ENCODE measurements at places on chromosomes 11 and 22. TPM values are rescaled to one million over a fixed set of nuclear protein-coding genes. Genes with fewer than 3 reads are reported as not detected.

- H3K36me3 ChIP-seq: peaks cover 14% of the 10 kb centered on the region
- H3K27me3 ChIP-seq: no peaks in the 10 kb centered on the region
- DNase-seq: no peak
- no peak overlapping the region for H3K27ac ChIP-seq
- H3K4me1 ChIP-seq: peaks cover 24% of the 10 kb centered on the region
Measured at GRCh38 chr11:66846671-66847091, 3.4 kb downstream of the RCE1 start.

DNA sequence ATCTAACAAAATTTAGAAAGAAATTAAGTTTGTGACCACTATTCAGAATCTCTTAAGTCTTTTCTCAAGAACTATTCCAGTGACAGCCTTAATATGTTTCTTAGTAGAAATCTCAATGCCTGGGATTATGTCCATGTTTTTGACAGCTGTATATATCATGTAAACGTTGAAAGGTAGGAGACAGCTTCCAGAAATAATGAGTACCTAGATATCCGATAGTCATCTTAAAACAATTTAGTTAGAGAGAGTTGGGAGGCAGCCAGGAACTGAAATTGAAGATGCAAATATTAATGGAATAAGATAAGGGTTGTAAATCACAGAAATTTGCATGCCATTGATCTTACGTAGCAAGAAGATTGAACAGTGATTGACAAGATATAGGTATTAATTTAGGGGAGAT, 955.2 kb downstream of the JRKL start:
- H3K36me3 ChIP-seq: no peaks in the 10 kb centered on the region
- no peak for DNase-seq
- H3K4me3 ChIP-seq: no peak overlapping the region
- H3K4me1 ChIP-seq: no peaks in the 10 kb centered on the region
- no peaks in the 10 kb centered on the region for H3K27me3 ChIP-seq

- H3K36me3 ChIP-seq: peaks cover 3% of the 10 kb centered on the region
- no peak overlapping the region for H3K4me3 ChIP-seq
- no peak overlapping the region for H3K27ac ChIP-seq
- DNase-seq: no peak
Measured at GRCh38 chr22:32721328-32722180, 80.0 kb upstream of the TIMP3 start.

DNA sequence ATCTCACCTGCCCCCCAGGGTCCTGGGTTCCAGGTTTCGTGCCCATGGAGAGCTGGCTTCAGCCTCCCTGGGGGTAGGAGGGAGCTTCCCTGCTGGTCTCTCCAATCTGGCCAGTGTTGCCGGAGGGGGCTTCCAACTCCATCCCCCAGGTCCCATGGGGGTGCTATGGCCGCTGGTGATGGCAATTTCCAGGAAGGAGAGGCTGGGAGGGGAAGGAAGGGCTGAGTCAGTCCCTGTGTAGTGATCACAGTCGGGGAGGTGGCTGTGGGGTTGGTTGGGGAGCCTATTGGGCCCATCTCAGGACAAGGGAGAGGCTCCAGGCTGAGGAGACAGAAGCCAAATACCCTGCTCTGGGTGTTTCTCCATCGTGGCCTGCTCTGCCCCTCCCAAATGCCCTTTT, 5.7 kb upstream of the CDC42EP2 start:
- peaks cover 2% of the 10 kb centered on the region for H3K36me3 ChIP-seq
- no peak for DNase-seq
- no peaks in the 10 kb centered on the region for H3K4me1 ChIP-seq
- H3K27me3 ChIP-seq: peaks cover 4% of the 10 kb centered on the region
- H3K27ac ChIP-seq: no peak overlapping the region

DNA sequence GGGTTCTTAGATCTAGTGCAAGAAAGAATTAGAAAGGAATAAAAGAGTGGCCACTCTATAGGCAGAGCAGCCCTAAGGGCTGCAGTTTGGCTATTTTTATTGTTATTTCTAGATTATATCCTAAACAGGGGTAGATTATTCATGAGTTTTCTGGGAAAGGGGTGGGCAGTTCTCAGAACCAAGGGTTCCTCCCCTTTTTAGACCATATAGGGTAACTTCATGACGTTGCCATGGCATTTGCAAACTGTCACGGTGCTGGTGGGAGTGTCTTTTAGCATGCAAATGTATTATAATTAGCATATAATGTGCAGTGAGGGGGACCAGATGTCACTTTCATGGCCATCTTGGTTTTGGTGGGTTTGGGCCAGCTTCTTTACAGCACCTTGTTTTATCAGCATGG, 44.6 kb downstream of the METTL15 start:
- DNase-seq: no peak
- no peaks in the 10 kb centered on the region for H3K4me1 ChIP-seq
- no peak overlapping the region for H3K4me3 ChIP-seq
- H3K36me3 ChIP-seq: peaks cover 40% of the 10 kb centered on the region
- H3K27me3 ChIP-seq: no peaks in the 10 kb centered on the region
- H3K27ac ChIP-seq: no peak overlapping the region

DNA sequence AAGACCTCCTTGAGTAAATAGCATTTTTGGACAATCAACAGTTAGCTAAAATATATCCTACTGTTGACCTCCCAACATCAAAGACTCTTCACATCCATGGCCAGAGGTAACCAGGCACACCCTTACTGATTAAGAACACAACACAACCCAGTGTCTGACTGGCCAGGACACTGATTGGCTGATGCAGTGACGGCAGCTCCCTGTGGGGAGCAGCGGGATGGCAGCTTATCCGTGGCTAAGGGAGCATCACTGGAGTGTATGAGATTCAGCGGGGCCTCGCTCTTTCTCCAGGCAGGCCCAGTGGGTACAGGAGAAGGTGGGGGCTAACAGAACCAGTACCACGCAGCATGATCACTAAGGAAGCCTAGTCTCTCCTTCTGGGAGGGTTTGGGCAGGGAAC, 10.3 kb upstream of the IL2RB start:
- peaks cover 63% of the 10 kb centered on the region for H3K4me1 ChIP-seq
- DNase-seq: no peak
- peaks cover 6% of the 10 kb centered on the region for H3K36me3 ChIP-seq

DNA sequence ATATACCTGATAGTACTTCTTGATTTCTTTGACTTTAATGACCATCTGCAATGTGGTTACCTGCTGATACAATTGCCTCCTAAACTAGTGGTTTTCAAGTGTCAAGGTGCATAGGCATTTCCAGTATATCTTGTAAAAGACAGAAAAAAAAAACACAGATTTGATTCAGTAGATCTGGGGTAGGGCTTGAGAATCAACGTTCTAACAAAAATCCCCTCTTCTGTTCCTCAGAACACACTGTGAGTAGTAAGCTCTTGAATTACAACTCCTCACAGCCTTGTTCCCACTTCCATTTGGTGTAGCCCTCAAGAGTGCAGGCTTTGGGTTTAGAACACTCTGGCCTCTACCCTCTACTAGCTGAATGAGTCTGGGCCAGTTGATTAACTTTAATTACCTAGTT, 78.0 kb upstream of the CTSC start:
- H3K36me3 ChIP-seq: peaks cover 3% of the 10 kb centered on the region
- no peak overlapping the region for H3K27ac ChIP-seq
- no peak for DNase-seq
- H3K27me3 ChIP-seq: no peaks in the 10 kb centered on the region

The KCNJ5 gene
- not detected for total RNA-seq

- no peak overlapping the region for H3K4me3 ChIP-seq
- H3K4me1 ChIP-seq: no peaks in the 10 kb centered on the region
- H3K36me3 ChIP-seq: no peaks in the 10 kb centered on the region
Measured at GRCh38 chr11:84724256-84724655, 902.9 kb downstream of the DLG2 start.

DNA sequence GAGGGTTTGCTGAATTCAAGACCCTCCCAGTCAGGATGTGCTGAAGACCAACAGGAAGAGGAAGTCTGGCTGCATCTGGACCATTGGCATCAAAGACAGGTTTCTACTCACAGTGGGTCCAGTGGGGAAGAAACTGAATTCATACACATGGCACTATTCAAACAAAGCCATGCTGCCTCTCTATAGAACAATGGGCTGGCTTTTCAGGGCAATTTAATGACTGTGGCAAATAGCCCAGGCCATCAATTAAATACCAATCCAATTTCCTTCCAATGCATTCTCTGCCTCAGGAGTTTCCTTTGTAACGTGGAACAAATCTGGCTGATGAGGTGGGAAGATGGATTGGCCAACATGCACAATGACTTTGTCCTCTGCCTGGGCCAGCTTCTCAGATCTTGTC, 98.6 kb downstream of the SEZ6L start:
- no peak for DNase-seq
- no peak overlapping the region for H3K4me3 ChIP-seq
- no peak overlapping the region for H3K27ac ChIP-seq
- no peaks in the 10 kb centered on the region for H3K4me1 ChIP-seq

GRCh38 chr11:3199537-3200295, 18.9 kb downstream of the MRGPRG start:
- H3K36me3 ChIP-seq: no peaks in the 10 kb centered on the region
- H3K4me3 ChIP-seq: no peak overlapping the region
- H3K27ac ChIP-seq: no peak overlapping the region
- H3K4me1 ChIP-seq: peaks cover 3% of the 10 kb centered on the region

DNA sequence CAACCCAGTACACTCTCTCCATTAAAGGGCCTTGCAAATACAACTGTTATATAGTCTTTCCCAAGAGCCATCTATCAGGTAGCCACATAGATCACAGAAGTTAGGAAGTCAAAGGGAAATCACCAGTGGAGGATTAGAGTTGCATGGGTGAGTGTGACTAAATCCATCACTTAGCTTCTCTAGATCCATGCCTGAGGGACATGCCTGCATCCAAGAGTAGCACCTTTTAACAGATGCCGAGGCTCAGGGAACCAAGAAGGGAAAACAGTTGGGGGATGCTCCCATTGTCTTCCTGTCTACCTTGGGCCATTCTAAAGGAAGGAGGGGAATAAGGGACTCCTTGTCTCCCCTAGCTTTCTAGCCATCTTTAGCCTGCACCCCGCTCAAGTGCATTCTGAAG, 77.9 kb downstream of the XRRA1 start:
- H3K4me3 ChIP-seq: no peak overlapping the region
- no peaks in the 10 kb centered on the region for H3K4me1 ChIP-seq
- H3K27ac ChIP-seq: no peak overlapping the region

GRCh38 chr11:88405853-88406252, 68.3 kb upstream of the CTSC start:
- DNase-seq: no peak
- no peaks in the 10 kb centered on the region for H3K27me3 ChIP-seq
- H3K4me3 ChIP-seq: no peak overlapping the region
- H3K4me1 ChIP-seq: peaks cover 7% of the 10 kb centered on the region
- H3K36me3 ChIP-seq: no peaks in the 10 kb centered on the region

The KRTAP5-6 gene
- total RNA-seq: not detected

The LYVE1 gene
- total RNA-seq: not detected
